ENCODE measurements at places on chromosomes 16 and 17.

DNA sequence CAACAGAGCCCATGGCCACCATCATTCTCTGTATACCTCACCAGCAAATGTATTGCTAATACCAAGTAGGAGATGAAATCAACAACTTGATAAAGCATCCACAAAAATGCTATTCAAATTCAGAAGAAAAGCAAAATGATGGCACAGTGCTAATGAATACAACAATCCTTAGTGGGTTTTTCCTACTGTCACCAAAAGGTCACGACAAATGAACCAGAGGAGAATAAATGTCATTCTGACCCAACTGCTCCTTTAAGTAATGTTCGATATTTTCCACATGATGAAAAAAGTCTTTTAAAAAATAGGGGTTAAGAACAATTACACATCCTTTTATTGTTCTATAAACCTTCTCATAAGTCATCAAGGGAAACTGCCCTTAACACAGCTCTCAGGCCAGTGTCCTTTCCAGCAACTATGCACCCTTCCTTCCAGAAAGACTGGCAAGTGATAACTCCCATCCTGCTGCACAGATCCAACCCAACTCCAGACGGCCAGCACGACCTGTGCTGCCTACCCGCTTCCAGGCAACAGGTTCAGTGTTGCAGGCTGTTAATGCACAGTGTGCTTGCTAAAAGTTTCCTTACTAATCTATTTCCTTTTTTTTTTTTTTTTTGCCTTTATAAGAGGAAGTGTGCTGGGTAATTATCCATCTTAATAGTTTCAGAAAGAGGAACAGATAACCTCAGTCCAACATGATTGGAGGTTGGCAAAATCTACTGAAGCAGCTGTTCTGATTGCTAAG is 15.4 kb downstream of the FBXO31 start:
- no peaks in the 10 kb centered on the region for H3K27me3 ChIP-seq
- H3K27ac ChIP-seq = peak overlapping the region; percentile 89
- H3K4me3 ChIP-seq = peak overlapping the region; percentile 31
- no peak for DNase-seq
- peaks cover 52% of the 10 kb centered on the region for H3K4me1 ChIP-seq
- peaks cover 4% of the 10 kb centered on the region for H3K36me3 ChIP-seq

- H3K4me3 ChIP-seq = peak overlapping the region; percentile 74
- H3K27me3 ChIP-seq = peaks cover 5% of the 10 kb centered on the region
- no peaks in the 10 kb centered on the region for H3K36me3 ChIP-seq
- H3K4me1 ChIP-seq = no peaks in the 10 kb centered on the region
- no peak for DNase-seq
- peak overlapping the region; percentile 23 for H3K27ac ChIP-seq
These were observed 9.1 kb downstream of the TMEM208 start for GRCh38 chr16:67235816-67236562.

DNA sequence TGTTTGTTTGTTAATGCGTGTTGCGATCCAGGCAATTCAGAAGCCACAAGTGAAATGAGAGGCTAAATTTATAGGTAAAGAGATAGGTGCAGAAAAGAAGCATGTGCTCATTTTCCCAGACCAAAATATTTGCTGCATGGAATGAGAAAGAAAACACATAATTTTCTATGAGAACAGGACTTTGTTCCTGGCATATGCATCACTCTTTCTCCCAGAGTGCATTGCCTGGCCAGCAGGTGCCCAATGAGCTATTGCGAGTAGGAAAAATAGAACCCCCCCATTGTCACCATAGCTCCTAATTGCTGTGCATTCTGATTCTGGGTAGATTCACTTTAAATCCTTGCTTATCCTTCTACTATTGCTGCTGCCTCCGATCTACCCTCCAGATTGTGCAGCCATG is 410.4 kb downstream of the PMP22 start:
- DNase-seq = no peak
- H3K36me3 ChIP-seq = no peaks in the 10 kb centered on the region
- H3K4me1 ChIP-seq = no peaks in the 10 kb centered on the region
- no peak overlapping the region for H3K4me3 ChIP-seq
- H3K27ac ChIP-seq = no peak overlapping the region
- H3K27me3 ChIP-seq = no peaks in the 10 kb centered on the region

GRCh38 chr16:9797306-9797705 is 384.9 kb downstream of the GRIN2A start:
- no peaks in the 10 kb centered on the region for H3K4me1 ChIP-seq
- H3K4me3 ChIP-seq = no peak overlapping the region
- peaks cover 2% of the 10 kb centered on the region for H3K27me3 ChIP-seq
- no peak overlapping the region for H3K27ac ChIP-seq
- H3K36me3 ChIP-seq = peaks cover 10% of the 10 kb centered on the region
- DNase-seq = no peak

- H3K27me3 ChIP-seq = peaks cover 5% of the 10 kb centered on the region
- no peak overlapping the region for H3K4me3 ChIP-seq
- DNase-seq = peak; percentile 61
- H3K36me3 ChIP-seq = peaks cover 4% of the 10 kb centered on the region
- peaks cover 20% of the 10 kb centered on the region for H3K4me1 ChIP-seq
These were observed 141.9 kb upstream of the SDK2 start for GRCh38 chr17:73785958-73786743.

- H3K27ac ChIP-seq = no peak overlapping the region
- no peak overlapping the region for H3K4me3 ChIP-seq
- H3K27me3 ChIP-seq = peaks cover 1% of the 10 kb centered on the region
These were observed 13.7 kb upstream of the CD300E start for GRCh38 chr17:74637265-74637664.

DNA sequence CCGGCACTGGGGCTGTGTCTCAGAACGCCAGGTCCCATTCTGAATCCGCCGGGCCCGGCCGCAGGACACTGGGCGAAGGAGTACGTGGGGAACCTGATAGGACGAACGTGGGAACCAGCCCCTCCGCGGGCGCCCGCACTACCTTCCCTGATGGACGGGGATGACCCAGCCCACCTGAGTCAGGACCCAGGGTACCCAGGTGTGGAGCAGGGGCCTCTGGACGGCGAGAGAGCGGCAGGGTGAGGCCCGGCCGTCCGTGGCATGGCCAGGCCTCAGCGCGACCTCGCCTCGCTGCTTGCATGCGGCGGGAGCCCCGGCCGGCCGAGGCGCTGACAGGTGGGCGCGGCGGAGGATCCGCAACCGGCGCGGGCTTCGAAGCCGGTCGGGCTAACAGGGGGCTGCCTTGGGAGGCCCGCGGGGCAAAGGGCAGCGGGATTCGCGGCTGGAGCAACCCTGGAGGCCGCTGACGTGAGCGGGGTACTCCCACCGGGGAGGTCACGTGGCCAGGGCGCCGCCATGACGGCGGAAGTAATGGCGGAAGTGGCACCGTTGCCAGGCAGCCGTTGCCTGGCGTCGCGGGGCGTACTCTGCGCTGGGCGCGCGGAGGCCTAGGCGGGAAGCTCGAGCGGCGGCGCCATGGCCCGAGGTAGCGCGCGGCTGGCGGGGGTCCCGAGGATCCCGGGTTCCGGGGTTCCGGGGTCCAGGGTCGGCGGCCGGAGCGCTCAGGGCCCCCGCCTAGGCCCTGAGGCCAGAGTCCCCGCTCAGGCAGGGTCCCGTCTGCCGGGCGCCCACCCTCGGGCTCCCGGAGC is at the start of gene WDR90:
Gene WDR90 (plus strand): TSS at position 585 of the 809 bp plus-strand sequence. CDS start 52 bp downstream, at position 637.
- no peak within 1 kb of the TSS for H3K27ac ChIP-seq
- H3K27me3 ChIP-seq = no peaks in the 10 kb centered on the region
- H3K4me3 ChIP-seq = peak within 1 kb of the TSS; percentile 75
- no peaks in the 10 kb centered on the region for H3K4me1 ChIP-seq
- DNase-seq = peak; percentile 95

DNA sequence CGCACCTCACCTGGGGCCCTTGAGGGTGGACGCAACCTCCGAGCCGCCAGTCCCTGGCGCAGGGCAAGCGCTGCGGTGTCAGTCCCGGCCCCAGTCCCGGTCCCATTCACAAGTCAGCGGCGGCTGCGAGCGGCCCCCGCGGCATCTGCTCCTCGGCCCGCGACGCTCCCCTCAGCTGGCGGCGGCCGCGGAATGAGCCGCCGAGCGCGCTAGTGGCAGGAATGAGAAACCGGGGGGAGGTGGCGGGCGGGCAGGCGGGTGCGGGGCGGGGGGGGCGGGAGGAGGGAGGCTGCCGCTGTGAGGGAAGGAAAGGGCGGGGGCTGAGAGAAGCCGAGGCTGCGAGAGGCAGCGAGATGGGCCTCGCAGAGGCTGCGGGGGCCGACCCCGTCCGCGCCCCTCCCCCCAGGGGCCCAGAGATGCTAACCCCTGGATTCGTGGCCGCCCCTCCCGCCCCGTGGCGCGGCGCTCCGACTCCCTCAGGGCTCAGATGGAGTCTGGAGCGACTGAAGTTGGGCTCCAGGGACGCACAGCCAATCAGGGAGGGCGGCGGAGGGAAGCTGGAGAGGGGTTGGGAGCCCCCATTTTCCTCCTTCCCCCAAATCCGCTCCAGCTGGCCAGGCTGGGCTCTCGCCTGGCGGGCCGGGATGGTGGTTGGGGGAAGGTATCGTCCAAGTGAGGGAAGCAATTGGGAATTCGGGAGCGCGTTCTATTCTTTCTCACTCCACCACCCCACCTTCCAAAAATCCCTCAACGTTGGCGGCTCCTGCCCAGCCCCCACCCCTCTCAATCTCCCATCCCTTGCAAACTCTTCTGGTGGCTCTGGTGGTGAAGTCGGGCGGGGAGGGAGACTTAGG is at the start of gene CDH11:
Gene CDH11 (minus strand): TSS at position 194 of the 854 bp plus-strand sequence. CDS start 117,194 bp downstream, outside the sequence.
- peaks cover 22% of the 10 kb centered on the region for H3K27me3 ChIP-seq
- peaks cover 17% of the 10 kb centered on the region for H3K4me1 ChIP-seq
- H3K36me3 ChIP-seq = no peaks in the 10 kb centered on the region
- DNase-seq = peak; percentile 58

GRCh38 chr17:41480136-41480535 is 815 bp downstream of the KRT35 start:
- no peak overlapping the region for H3K27ac ChIP-seq
- peaks cover 2% of the 10 kb centered on the region for H3K27me3 ChIP-seq
- H3K4me3 ChIP-seq = no peak overlapping the region
- H3K36me3 ChIP-seq = no peaks in the 10 kb centered on the region
- no peaks in the 10 kb centered on the region for H3K4me1 ChIP-seq
- no peak for DNase-seq

DNA sequence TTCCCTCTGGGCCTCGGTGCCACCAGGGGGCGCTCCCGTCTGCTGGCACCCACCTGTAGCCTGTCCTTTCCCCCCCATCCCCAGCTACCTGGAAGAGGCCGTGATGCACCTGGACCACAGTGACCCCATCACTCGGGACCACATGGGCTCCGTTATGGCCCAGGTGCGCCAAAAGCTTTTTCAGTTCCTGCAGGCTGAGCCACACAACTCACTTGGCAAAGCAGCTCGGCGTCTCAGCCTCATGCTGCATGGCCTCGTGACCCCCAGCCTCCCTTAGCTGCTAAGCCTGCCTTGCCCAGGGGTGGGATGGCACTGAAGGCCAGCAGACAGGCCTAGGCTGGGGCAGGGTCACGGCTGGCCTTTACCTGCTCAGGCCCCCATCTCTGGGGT is 818 bp upstream of the NRN1L start:
- no peaks in the 10 kb centered on the region for H3K36me3 ChIP-seq
- H3K4me1 ChIP-seq = peaks cover 7% of the 10 kb centered on the region
- H3K4me3 ChIP-seq = no peak overlapping the region
- DNase-seq = peak; percentile 75
- no peak overlapping the region for H3K27ac ChIP-seq
- peaks cover 5% of the 10 kb centered on the region for H3K27me3 ChIP-seq

DNA sequence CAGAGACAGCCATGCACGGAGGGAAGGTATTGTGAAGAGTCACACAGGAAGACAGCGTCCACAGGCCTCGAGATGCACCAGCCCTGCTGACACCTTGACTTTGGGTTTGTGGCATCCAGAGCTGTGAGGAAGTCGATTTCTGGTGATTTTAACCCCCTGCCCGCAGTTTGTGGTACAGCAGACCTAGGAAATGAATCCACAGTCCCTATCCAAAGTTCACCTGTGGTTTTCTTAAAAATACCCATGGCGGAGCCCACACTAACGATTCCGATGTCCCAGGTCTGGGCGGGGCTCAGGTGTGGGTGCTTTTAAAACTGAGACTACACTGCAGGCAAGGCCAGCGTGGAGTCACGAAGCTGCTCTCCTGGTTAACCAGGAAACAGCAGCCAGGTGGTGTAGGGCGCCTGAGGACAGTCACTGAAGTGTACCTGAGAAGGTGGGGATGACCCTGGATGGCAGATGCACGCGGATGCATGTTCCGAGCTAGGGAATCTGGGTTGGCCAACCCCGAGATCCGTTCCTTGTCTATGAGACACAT is 14.4 kb upstream of the MEAK7 start:
- DNase-seq = no peak
- H3K4me3 ChIP-seq = no peak overlapping the region
- H3K27ac ChIP-seq = no peak overlapping the region

- H3K4me3 ChIP-seq = no peak overlapping the region
- H3K27me3 ChIP-seq = peaks cover 7% of the 10 kb centered on the region
- no peaks in the 10 kb centered on the region for H3K36me3 ChIP-seq
- no peak overlapping the region for H3K27ac ChIP-seq
- DNase-seq = no peak
These were observed 66.8 kb downstream of the XYLT1 start for GRCh38 chr16:17403859-17404545.

- H3K27me3 ChIP-seq = no peaks in the 10 kb centered on the region
- H3K36me3 ChIP-seq = no peaks in the 10 kb centered on the region
- DNase-seq = no peak
- H3K4me3 ChIP-seq = no peak overlapping the region
These were observed 54.8 kb downstream of the PLXDC1 start for GRCh38 chr17:39096508-39097149.
